ENCODE measurements at places on chromosomes 11 and 22.

DNA sequence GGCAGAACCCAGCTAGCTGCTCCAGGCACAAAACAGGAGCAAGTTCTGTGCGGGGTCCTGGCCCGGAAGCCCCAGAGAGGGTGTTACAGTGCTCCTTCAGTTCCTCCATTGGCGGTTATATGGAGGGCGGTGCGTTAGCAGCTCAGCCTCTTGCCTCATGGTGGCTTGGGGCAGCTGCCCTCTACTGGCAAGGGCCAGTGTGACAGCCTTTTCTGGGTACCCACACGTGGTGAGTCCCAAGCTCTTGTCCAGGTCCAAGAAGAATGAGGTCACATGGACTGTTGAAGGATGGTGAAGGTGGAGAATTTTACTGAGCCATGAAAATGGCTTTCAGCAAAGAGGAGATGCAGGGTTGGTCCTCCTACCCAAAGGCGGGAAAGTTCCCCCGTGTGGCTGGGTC lies 100.5 kb downstream of the WT1 start:
- peak; percentile 19 for DNase-seq

DNA sequence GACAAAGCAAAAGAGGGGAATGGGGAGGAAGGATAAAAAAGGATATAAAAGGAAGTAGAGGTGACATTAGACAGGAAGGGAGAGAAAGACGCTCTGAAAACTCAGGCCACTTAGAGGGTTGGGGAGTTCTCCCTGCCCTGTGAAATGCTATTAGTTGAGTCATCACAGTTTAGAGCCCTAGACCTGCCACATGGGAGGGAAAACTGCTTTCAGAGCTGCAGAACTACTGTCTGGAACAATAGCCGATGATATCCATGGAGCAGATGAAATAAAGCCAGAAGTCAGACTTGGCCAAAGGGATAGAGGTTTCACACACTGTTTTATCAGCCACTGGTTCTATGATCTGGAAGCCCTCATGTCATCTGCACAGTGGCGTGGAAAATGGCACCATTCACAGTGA lies 157.9 kb downstream of the NCAM1 start:
- no peak for DNase-seq

DNA sequence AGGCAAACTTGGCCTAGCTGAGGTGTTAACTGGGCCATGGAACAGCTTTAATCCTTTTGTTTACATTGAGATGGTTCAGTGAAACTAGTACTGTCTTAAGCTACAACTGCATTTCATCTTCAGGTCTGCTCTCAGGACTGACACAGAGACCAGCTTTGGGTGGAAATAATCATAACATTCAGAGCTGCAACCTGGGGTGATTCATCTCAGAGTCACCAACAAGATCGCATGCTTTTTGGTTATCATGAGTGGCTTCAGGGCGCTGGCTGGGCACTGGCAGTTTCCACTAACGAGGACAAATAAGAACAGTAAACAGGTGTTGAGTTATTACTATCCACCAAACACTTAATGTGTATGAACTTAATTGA lies 60.9 kb upstream of the PAX6 start:
- no peak for DNase-seq

GRCh38 chr11:63080682-63081081 lies 63.3 kb downstream of the SLC22A24 start:
- DNase-seq: no peak

DNA sequence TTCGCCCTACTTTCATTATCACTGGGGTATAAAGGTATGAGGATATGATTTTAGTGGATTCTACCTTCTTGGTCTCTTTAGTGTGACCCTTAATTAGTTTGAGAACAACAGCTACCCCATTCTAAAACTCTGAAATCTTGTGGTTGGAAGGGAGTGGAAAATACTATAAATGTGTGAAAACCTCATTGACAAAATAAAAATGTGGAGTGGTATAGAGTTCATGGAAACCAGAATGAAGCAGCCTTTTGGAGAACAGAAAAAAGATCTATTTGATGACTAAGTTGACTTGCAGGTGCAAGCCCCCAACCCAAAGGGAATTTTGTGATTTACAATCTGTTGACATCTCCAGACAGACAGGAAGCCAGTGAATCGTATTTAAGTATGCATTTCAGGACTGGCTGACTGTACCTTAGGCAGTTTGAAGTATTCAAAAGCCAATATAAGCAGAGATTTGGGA lies 75.8 kb downstream of the GAS2 start:
- DNase-seq: peak; percentile 11

DNA sequence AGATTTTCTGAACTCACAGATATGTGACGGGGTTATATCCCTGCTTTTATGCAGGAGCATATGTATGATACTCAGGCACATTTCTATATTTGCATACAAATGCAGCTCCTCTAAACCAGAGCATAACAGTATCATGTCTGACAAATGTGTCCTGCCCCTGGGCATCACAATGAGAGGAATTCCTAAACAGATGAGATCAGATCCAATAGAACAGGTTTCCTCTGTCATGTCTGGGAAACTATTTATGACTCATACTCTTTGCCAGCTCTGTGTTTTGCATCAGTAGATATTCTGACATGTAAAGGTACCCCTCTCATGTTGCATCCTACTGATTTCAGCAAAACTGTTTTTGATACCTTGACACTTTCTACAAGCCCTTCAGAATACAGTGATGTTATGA lies 29.4 kb downstream of the SYT9 start:
- no peak for DNase-seq

GRCh38 chr11:130426223-130426836 lies 2.1 kb downstream of the ADAMTS8 start:
- no peak for DNase-seq

- peak; percentile 28 for DNase-seq
Measured at GRCh38 chr11:73143126-73143838, 1.2 kb upstream of the FCHSD2 start.

- no peak for DNase-seq
Measured at GRCh38 chr11:14259186-14259784, 99.7 kb downstream of the RRAS2 start.

- no peak for DNase-seq
Measured at GRCh38 chr11:135022454-135022853, 610.4 kb upstream of the B3GAT1 start.

GRCh38 chr11:87030458-87031054 lies 7.2 kb upstream of the TMEM135 start:
- no peak for DNase-seq

- no peak for DNase-seq
Measured at GRCh38 chr11:17574141-17575091, 27.4 kb downstream of the OTOG start.

DNA sequence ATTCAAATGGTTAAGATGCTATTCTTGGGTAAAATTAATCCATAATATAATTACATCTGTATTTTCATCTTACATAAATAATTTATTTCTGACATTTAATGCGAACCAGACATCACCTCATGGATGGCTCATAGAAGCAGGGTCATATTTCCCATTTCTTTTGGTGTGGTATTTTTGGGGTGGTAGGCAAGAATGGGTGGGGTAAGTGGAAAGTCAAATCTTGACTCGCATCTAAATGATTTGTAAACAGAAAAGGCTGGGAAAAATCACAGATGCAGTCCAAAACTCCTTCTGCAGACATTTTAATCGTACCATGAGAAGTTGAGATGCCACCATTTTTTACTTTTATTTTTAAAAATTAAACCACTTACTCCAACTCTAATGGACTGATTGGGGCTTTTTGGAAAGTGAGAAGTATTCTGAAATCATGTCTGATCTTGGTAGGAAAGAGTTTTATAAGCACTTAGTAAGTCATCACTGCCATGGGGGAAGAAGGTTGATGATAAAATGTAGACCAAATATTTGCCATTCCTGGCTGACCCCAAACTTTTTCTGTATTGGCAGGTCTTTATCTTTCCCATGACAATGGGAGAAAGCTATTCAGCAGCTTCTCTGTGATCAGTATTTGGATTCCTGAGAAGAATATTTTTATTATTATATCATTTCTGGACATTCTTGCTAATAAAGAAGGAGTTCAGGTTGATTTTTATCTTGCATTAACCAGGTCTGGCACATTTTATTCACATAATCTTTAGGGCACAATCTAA lies 47.2 kb upstream of the BLID start:
- no peak for DNase-seq

DNA sequence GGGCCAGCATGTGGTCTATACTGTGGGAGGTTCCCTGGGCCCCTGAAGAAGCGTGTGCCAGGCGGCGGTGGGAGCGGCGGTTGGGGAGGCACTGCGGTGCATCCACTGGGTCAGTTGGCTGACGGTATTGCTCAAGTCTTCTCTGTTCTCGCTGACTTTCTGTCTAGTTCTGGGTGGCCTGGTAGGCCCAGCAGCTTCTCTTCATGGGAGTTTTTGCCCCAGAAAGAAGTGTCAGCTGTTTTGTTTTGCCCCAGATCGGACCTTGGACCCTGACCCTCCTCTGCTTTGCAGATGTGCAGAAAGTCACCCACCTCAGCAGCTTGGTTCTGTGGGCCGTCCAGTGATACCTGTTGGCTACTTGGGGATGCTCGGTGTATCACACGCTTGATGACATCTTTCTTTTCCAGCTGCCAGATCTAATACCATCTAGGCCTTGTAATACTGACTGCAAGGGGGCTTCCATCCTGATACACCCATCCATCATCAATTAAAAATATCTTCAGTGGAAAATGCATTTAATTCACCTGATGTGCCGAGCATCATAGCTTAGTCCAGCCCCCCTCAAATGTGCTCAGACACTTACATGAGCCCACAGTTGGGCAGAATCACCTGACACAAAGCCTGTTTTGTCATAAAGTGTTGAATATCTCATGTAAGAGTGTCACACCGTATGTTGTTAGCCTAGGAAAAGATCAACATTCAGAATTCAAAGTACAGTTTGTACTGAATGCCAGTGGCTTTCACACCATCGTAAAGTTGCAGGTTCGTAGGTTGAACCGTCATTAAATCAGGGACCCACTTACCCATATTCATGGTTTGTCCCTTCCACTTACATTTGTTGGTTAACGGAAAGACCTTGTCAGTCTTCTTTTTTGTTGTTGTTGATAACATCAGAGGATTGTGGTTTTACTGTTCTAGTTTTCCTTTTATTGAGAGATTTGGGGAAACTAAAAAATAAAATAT lies 13.9 kb downstream of the ZBED4 start:
- DNase-seq: no peak

DNA sequence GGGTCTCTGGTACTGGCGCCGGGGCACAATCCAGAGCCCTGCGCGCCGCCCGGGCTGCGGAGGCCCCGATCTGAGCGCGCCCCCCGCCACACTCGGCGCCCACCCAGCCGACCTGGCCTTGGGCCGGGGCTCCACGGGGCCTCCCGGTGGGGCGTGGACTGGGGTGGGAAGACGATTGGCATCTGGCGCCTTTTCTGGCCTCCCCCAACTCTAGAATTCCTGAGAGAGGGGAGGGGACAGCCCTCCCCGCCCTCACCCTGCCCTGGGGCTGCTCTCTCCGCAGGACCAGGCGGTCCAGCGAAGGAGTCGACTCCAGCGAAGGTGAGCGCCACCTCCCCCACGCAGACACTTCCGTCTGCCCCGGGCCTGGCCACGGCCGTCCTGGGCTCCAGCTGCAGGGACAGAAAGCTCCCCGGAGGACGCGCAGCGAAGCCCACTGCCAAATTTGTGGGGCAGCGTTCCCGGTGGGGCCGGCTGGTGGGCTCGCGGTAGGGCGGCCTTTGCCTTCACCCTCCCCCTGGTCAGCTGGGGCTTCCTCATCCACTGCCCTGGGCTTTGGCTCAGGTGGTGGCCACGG lies 593 bp downstream of the SSH3 start:
- peak; percentile 33 for DNase-seq

DNA sequence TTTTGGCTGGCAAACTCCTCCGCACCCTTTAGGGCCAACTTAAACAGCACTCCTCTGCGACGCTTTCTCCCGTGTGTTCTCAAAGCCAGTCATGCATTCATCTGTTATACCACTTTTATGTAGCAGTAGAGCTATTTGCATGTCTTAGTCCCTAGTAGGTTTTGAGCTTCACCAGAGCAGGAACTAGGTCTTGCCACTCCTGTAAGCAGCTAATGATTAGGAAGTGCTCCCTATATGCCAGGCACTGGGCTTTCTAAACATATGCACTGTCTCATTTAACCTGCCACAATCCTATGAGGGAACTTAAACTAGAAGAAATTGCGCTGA lies 180.8 kb downstream of the DBX1 start:
- no peak for DNase-seq

DNA sequence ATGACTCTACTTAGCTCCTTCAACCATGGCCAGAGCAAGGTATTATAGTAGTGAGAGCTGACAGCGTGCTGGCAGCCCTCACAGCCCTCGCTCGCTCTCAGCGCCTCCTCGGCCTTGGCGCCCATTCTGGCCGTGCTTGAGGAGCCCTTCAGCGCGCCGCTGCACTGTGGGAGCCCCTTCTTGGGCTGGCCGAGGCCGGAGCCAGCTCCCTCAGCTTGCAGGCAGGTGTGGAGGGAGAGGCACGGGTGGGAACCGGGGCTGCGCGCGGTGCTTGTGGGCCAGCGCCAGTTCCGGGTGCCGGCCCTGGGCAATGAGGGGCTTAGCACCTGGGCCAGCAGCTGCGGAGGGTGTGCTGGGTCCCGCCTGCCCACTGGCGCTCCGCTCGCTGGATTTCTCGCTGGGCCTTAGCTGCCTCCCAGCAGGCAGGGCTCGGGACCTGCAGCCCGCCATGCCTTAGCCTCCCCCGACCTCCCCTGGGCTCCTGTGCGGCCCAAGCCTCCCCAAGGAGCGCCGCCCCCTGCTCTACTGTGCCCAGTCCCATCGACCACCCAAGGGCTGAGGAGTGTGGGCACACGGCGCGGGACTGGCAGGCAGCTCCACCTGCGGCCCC lies 63.1 kb downstream of the SPATA19 start:
- no peak for DNase-seq

- DNase-seq: no peak
Measured at GRCh38 chr22:46536537-46537224, 739 bp downstream of the CELSR1 start.

- no peak for DNase-seq
Measured at GRCh38 chr22:19473578-19473977, 5.4 kb downstream of the UFD1 start.

DNA sequence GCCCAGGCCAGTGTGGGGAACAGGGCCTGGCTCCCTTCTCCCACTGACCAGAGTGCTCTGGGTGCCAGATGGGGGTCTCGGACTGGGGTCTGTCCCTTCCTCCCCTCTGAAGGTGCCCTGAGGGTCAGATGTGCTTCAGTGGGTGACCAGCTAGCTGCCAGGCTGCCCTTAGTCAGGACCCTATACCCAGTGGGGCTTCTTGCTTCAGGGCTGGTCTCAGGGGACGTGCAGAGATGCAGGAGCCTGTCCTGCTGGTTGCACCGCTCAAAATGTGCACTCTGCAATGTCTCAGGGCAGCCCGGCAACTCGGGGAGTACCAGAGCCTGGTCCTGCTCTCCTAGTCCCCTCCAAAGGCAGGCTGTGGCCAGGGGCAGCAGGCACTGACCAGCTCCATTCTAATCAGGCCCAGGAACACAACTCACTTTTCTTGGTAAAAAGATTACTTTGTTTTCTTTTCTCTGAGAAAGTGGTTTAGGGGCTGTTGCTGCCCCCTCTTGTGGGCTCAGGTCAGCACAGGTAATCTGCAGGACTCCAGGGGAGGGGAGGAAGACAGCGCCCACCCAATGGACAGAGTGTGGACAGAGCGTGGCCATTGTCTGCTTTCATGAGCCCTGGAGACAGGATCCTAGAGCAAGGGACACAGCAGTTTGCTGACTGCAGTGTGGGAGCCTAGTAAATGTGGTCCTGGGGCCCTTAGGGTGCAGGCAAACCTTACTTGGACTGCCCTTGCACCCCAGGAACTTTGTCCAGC lies 80.9 kb downstream of the MED15 start:
- DNase-seq: no peak
